ENCODE measurements at places on chromosomes 16 and 17.

DNA sequence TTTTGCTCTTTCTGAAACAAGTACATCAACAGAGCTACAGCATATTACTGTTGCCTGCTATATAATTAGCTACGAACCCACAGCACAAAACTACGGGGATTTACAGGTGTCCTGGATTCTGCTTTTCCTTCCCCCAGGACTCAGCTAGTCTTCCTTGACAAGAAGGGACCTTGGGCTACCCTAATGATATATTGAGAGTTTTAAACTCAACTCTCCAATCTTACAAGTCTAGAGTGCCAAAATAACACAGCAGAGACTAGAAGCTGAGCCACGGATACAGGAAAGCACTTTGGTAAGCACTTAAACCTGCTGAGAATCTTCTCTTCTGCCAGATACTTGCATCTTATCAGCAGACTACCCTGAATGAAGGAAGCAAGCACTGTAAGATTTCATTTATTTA lies 161.4 kb upstream of the C17orf78 start:
- no peak for DNase-seq

- no peak for DNase-seq
These were observed 29.5 kb downstream of the SBK1 start for GRCh38 chr16:28321700-28322411.

DNA sequence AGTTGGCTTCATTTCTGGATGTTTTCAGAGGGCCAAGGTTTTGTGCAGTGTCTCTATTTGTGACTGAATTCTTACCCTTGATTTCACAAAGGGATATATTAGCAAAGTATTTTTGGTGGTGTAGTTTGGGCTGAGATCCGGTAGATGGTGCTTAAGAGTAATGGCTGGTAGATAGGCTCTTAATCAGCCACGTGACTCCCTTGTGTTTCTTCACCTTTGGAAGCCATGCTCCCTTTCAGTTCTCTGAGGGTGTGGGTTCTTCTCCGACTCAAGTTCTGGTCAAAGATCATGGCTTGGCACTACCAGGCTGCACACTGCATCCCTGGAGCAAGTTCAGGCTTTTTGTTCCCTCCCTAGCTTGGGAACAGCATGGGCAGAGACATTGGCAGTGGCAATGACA lies 887.3 kb downstream of the CDH8 start:
- DNase-seq, result no peak

DNA sequence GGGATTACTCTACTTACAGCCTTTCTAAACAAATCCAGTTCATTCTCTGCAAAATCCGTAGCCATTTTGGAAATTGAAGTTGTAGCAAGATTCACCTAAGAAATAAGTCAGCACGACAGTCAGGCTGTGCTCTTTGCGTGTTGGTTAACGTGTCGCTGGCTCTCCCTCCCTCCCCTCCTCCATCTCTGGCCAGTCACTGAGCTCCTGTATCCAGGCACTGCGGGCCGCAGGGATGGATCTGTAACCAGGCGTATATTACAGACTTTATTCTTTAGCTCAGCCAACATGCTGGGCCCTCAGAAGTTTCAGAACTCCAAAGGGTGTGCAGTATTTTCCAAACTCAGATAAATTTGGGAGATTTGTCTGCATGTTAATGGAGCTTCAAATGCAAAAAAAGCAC lies 30.8 kb downstream of the KDM8 start:
- DNase-seq, result no peak

- no peak for DNase-seq
These were observed 10.9 kb downstream of the ABCC1 start for GRCh38 chr16:15960124-15960971.

- DNase-seq, result no peak
These were observed 705.7 kb downstream of the MAF start for GRCh38 chr16:78894886-78895285.

DNA sequence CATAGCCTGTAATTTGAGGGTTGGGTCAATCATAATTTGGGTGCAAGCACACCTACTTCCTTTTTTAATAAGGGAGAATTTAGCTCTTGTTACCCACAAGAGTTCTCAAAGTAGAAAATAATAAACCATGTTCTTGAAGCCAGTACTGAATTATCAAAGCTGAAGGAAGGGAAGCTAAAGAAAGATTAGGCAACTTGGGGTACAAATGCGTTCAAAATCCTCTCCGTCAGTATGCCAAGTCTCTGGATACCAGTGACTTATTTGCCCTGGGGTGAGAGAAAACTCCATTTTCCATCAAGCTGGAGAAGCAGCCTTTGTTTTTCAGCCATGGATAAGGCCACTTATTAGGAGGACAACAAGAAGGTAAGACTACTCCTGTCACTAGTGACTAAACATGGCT lies 23.5 kb upstream of the DHRS13 start:
- DNase-seq, result no peak

GRCh38 chr17:75693500-75694481 lies 26.7 kb downstream of the SAP30BP start:
- DNase-seq, result no peak

- DNase-seq, result no peak
These were observed 555.0 kb upstream of the RBFOX1 start for GRCh38 chr16:6777624-6778023.

GRCh38 chr16:27230562-27231001 lies 27.3 kb downstream of the KDM8 start:
- no peak for DNase-seq

All from activated CD8-positive, alpha-beta memory T cell treated with anti-CD3 and anti-CD28 coated beads for 48 hours (primary cell).